ENCODE measurements at places on chromosomes 11 and 22. TPM values are rescaled to one million over a fixed set of nuclear protein-coding genes. Genes with fewer than 3 reads are reported as not detected.

- ATAC-seq, result no peak
Measured at GRCh38 chr11:33928564-33928963, 36.7 kb upstream of the LMO2 start.

GRCh38 chr11:20247591-20248007 lies 87.3 kb upstream of the DBX1 start:
- ATAC-seq, result no peak

DNA sequence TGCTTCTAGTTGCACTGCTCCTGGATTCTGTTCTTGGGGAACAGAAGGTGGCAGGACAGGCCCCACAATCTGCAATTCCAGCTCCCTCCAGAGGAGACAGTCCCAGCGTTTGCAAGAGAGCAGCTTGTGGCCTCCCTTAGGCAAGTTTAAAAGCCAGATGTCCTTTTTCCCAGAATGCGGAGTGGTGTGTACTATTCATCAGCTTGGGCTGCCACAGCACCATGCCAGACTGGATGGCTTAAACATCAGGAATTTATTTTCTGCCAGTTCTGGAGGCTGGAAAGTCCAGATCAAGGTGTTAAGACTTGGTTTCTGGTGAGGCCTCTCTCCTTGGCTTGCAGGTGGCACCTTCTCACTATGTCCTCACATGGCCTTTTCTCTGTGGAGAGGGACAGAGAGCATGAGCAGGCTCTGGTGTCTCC lies 11.7 kb downstream of the MIAT start:
- no peak for ATAC-seq

Gene PGA5
- total RNA-seq, result not detected

- ATAC-seq, result peak; percentile 71
Measured at GRCh38 chr11:68812526-68812925, 29.2 kb downstream of the CPT1A start.

Gene OSM
- not detected for total RNA-seq

DNA sequence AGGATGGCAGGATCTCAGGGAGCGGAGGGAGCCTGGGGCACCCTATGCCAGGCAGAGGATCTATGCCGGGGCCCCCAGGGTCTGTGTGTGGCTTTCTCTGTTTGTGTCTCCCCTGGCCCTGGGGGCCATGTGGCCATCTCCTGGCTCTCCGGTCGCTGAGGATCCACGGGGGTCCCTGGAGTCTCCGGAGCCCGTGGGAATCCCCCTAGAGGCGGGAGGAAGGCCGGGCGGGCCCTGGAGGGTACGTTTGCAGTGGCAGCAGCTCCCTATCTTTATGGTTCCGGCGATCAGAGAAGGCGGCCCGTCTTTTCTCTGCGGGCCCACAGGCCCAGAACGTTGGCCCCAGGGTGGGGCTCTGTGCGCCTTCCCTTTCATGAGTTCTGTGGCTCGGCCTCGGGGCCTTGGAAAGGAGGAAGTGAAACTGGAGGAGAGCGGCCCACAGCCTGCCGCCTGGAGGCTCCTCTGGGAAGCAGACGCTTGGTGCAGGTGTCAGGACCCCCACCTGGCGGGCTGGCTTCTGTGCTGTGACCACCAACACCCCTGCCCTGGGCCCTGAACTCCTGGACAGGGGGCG lies 82.1 kb downstream of the KCNQ1 start:
- no peak for ATAC-seq

- peak; percentile 42 for ATAC-seq
Measured at GRCh38 chr11:126186025-126186698, 25.3 kb downstream of the RPUSD4 start.

GRCh38 chr11:43377389-43377788 lies 18.7 kb downstream of the TTC17 start:
- no peak for ATAC-seq

DNA sequence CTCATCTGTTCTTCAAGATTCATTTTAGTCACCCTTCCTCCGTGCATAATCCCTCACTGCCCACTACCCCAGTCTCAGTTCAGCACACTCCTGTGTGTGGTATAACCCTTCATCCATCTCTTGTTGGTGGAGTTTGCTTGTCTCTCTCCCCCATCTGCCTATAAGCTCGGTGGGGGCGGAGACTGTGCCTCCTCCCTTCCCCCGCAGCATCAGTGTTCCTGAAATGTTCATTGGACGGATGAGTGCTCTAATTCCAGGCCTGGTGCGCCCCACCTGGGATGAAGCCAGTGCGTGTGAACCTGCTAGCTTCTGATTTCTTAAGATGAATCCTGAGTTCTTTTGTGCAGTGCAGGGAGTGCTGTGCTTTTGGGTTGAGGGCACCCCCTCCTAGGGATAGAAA lies 100.0 kb downstream of the GRIK4 start:
- no peak for ATAC-seq

DNA sequence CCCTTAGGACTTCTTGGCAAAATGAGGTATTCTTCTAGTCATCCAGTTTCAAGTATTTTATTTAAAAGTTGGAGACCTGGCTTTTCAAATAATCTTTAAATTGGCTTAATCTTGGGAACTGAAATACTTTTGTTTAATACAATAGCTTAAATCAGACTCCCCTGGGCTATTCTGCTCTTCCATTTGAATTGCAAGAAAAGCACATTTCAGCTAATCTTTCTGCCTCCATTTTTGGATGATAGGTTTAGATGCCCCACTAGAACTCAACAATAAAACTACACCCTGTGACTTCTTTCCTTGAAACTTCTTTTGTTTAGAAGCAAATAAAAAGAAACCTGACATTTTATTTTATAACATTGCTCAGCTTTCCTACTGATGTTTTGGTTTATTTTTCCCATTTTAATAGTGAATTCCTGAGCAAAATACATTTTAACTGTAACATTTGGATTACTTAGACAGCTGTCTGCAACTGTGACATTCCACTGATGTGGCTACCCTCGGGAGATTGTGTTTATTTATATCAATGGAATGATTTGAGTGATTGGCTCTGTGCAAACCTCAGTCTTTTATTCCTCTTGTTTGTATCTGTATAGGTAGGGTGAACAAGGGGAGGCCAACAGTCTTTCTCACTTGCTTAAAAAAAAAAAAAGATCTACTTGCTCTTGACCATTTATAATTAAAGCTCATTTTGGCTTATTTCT lies 1045.8 kb upstream of the CNTN5 start:
- no peak for ATAC-seq

DNA sequence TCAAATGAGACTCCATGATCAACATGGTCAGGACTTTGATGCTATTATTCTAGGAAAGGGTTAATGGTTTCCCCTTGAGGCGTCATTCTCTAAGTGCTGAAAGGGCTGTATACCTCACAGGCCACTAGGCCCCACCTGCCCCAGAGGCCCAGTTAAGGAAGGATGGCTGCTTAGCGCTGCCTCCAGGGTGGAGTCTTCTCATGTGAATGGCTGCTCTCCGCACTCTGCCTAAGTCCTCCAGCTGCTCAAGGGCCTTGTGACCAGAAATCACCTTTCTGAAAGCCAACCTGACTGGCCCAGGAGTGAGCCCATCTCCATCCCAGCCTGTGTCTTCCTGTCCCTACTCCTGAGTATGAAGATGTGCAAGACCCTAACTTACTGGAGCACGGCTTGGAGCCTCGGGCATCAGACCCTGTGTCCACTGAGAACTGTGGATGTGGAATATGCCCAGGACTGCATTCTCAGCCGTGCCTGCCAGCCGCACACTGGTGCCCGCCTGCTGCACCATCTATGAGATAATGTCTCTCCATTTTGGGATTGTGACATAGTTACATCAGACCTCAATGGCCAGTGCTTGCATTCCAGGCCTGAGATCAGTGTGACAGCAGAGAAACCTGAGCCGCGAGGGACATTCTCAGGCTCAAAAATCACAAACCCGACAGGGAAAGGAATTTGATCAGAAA lies 51.0 kb downstream of the SNX19 start:
- ATAC-seq, result no peak

Gene NEFH
- total RNA-seq, result 1.2 TPM

DNA sequence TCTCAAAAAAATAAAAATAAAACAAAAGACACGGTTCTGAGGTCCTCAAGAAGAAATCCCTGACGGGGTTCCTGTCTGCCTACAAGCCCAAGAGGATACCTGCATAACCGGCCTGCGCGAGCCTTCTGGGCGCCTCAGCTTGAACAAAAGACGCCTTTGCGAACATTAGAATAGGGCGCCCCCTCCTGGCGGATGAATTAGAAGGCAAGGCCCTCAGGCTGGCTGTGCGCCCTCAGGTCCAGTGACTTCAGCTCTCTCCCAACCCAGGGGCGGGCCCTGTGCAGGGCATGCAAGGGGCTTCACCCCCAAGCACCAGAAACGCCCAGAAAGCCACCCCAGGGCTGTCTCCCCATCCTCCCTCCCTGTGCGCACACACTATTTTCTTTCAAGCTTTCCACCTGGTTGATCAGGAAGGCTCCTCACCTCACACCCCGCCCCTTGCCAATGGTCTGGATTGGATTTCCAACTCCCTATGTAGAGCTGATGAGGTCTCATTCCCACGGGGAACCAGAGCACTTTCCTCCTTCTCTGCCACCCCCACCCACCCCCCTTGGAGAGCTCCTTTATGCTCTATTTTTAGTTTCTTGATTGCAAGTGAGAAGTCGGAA lies 273.3 kb downstream of the BUD13 start:
- no peak for ATAC-seq

Gene LRRC56
- total RNA-seq, result 0.20 TPM

Gene HEPHL1
- total RNA-seq, result not detected

DNA sequence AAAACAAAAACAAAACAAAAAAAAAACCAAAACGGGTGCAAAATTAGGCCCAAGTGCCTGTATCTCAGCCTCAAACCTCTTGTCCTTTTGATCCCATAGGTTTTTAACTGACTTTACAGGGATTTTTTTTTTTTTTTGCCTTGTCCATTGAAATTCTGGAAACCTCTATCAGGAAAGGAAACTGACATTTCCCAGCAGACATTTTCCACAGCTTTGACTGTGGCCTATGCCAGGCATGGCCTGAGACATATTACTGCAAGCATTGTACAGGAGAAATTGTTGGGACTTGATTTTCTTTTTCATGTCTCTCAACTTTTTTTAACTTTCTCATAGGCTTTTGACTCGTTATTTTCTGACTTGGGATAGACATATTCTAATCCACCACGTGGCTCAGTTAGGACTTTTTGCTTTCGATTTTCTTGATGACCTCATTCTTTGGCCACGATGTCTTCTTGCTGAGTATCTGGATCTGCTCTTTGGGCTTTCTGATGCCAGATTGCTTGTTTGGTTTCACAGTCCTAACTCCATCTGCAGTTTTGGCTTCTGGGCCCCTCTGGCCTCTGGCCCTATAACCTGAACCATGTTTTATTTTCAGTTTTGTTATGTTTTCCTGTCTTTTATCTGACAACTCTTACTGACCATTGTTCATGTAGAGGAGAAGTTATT lies 336.1 kb upstream of the C11orf87 start:
- ATAC-seq, result peak; percentile 63

Gene RTN4R
- 2.4 TPM for total RNA-seq

- peak; percentile 68 for ATAC-seq
Measured at GRCh38 chr11:76744186-76745043, 38.7 kb upstream of the TSKU start.

GRCh38 chr22:22893891-22894739 lies 6.5 kb downstream of the IGLL5 start:
- ATAC-seq, result no peak

DNA sequence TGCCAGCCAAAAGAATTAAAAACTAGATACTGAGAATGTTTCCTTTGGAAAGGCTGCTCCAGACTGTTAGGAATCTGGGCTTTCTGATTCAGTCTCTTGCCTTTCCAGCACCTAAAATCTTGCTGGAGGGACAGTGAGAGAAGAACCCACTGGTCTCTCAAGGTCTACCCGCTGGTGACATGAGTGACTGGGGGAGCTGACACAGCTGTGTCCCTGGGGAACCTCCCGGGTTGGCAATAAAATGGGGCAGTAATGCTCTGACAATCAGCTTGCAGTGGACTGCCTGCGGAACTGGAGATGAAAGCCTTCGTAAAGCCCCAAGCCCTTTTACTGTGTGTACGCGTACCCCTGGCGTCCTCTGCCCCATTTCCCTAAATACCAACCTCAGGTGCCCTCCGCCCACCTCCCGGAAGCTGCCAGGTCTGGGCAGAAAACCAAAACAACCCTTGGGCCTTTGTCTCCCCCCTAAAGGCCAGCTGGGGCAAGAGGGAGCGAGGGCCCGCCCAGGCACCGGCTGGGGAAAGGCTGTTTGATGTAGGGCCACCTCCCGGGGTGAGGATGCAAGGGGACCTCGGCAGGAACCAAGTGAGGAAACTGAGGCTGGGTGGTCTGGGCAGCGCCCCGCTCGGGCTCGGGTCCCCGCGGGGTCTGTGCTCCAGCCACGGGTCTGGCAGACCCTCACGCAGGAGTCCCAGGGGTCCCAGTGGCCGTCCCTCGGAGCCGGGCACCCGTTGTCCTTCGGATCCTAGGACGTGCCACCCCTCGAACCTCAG lies 741 bp downstream of the CARS1 start:
- ATAC-seq, result no peak
